ENCODE measurements at places on chromosomes 16 and 17.

DNA sequence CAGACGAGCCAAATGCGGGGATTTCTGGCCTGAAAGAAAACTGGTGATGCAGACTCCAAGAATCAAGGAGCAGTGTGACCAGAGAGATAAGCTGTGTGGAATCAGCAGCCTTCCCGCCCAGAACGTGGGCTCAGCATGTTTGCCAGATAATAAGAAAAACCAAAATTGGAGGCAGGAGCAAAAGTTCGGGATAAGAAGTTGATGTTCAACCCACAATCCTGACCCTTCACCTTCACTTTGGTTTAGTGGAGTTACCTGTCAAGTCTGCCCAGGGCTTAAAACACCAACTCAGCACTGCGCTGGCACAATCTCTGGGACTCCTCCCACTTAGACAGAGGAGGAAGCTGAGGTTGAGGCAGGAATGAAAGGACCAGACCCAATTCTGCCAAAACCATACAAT, 3.1 kb downstream of the SLC43A2 start:
- DNase-seq: no peak

DNA sequence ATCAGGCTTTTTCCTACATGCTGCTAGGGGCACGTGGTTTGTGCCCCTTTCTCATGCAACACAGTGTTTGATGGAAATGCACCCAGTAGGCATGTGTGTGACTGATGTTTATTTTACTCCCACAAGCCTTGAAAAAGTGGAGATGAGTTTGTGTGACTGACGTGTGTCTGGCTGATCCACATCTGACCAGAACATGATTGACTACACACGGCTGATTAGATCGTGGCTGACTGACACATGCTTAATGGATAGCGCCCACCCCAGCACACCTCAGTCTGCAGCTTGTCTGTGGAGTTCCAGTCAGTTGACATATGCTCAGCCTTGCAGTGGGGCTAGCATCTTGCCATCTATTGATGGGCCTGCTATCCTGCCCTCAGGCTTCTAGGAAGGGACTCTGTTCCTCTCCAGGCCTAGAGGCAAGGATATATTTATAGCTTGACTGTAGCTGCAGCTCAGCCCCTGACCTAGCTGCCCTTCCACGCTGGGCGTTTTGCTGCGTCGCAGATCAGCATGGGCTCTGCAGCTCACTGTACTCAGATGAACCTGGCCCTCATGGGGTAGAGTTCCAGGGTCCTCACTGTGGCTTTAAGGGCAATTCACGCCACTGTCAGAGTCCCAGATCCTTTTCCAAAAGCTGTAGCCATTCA, 112.3 kb downstream of the HS3ST2 start:
- DNase-seq: no peak

DNA sequence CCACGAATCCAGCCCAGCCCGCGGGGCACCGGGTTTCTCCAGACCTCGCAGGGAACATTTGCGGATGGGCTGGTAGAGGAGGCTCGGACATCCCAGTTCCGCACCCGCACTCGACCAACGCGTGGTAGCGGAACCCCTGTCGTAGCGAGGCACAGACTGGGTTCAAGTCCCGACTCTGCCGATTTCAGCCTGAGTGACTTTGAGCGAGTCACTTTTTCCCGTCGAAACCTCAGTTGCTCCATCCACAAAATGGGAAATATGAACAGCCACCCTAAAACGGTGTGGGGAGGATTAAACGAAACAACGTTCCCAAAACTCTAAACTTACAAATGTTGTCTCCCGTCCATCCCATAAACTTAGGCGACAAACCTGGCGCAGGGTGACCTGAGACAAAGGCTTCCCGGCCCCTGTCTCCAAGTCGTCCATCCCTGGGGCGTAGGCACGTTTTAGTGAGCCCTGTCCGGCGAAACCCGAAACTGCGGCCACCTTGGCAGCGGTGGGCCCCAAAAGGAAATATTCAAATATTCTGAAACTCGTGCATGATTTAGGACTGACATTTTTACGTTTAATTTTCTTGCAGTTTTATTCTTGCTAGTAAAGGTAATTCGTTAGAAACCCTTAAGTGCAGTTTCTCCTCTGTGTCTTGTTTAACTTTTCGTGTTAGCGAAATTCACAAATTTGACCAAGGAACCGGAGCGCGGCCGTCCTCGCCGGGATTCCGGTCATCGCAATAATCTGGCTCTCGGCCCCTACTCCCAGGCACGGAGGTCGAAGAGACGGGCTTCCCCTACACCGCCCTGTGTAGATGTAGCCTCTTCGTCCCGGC, 1.9 kb upstream of the MLLT6 start:
- DNase-seq: no peak

DNA sequence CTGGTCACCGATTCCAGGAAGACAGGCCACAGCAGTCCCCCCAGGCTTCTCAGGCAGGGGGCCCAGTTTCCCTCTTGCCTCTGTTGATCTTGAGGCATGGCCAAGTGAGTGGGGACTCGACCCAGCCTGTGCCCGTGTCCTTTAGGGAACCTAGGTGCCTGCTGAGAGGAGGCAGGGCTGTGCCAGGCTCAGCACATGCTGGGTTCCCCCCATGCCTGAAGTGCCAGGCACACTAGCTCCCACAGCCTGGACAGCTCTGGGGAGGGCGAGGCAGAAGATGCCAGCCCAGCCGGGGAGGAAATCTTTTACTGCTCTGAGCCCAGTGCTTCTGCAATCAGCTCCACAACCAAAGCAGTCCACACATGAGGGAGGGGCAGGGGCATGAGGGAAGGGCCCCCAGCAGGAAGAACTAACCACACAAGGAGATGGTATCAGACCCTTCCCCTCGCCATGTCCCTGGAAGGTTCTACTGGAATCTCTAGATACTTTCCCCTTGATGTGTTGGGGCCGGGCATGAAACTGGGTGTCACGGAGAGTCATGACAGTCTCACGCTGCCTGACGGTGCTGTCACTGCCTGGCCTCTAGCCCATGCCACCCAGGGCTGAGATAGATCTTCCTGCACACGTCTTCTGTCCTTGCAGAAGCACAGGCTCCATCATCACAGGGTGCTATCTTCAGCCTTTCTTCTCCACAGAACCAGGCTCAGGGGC, 25.5 kb downstream of the MYO18A start:
- no peak for DNase-seq

- DNase-seq: no peak
These were observed 405.1 kb downstream of the SNX29 start for GRCh38 chr16:12381662-12382061.

- DNase-seq: no peak
These were observed 656 bp upstream of the FUS start for GRCh38 chr16:31179219-31179746.

GRCh38 chr17:78558181-78558850, 18.9 kb downstream of the DNAH17 start:
- DNase-seq: no peak

DNA sequence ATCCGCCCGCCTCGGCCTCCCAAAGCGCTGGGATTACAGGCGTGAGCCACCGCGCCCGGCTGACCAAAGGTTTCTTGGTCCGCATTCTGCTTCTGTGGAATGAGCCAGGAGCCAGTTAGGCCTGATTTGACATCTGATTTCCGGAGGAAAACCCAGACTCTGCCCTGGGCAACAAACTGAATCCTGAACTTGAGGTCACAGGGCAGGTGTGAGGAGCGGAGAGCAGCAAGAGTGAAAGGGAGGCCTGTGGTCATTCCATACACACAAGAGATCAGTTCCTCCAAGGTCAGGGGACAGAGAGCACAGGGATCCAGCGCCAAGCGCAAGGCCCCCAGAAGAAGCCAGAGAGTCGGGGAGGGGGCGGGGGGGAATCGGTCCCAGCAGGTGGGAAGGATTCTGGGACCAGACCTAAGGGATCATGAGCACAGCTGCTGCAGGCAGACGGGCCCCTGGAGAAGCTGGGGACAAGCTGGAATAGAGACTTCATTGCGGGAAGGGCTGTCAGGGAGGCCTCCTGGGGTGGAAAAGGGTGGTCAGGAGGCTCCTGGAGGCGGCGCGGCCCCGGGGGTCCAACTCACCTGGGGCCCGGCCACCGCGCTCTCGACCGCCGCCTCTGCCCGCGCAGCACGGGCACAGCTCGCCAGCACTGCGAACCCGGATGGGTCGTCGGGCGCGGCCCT, 436 bp downstream of the SHPK start:
- no peak for DNase-seq

DNA sequence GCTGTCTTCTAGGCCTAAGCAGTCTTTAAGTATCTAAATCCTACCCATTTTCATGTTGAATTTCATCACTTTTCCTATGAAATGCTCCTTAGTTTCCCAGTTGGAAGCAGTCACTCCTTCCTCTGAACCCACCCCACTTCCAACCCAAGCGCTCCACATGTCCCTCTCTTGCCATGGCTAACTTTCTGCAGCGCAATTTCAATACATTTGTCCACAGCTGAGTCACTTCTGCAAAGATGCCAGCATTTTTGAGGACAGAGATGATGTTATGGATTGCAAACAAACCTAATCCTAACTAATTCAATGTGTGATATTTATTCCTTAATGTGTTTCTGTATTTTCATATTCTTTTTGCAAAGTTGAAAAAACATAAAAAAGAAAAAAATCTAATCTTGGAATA, 71.7 kb downstream of the HLF start:
- DNase-seq: no peak

DNA sequence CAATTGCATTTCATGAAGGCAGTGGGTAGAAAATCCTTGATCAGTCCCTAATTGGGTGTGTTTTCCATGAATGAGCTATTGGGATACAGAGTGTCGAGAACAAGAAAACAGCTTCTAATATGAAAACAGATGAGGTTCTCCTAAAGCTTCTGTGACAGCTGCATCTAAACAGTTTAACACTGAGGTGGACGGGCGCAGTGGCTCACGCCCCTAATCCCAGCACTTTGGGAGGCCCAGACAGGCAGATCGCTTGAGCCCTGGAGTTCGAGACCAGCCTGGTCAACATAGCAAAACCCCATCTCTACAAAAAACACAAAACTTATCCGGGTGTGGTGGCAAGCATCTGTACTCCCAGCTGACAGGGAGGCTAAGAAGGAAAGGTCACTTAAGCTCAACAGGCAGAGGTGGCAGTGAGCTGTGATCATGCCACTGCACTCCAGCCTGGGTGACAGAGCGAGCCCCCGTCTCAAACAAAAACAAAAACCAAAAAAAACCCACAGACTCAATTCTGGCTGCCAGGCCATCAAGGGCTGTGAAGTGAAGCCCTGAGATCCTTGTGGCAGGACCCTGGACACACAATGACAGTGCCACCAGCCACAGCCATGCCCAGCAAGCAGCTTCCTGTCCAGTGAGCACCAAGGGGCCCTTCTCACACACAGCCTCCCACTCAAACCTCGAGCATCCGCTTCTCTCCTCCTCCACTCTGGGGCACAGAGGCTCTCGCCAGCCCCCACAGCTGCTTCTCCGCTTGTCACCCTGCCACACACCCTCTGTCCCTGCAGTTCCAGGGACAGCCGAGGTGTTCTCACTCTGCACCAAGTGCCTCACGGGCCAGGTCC, 44.0 kb downstream of the ANKRD11 start:
- peak; percentile 26 for DNase-seq

- DNase-seq: no peak
These were observed 5.3 kb upstream of the FOXN1 start for GRCh38 chr17:28500712-28501379.

GRCh38 chr17:69588827-69589239, 174.3 kb downstream of the MAP2K6 start:
- DNase-seq: no peak

DNA sequence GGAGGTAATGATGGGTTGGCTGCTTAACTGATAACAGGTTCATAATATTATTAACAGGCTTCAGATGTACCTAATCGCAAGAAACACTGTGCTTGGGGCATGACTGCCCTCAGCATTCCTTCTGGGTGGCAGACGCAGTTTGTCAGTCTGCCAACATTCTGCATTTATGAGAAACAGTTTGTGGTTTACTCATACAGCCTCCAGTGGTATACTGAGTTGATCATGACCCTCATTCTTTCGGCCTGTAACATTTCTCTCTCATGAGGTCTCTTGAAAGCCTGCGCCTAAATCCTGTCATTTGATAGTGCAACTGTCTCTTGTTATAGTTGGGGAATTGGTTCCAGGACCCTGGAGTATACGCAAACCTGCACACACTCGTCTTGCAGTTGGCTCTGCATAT, 4.9 kb upstream of the RUSF1 start:
- DNase-seq: no peak

GRCh38 chr16:47143677-47144558, at the start of gene NETO2:
NETO2 (minus strand) TSS chr16:47143945; CDS start chr16:47143612, 333 bp downstream.
- peak; percentile 30 for DNase-seq

GRCh38 chr17:4565209-4566141, 5.1 kb upstream of the GGT6 start:
- no peak for DNase-seq

DNA sequence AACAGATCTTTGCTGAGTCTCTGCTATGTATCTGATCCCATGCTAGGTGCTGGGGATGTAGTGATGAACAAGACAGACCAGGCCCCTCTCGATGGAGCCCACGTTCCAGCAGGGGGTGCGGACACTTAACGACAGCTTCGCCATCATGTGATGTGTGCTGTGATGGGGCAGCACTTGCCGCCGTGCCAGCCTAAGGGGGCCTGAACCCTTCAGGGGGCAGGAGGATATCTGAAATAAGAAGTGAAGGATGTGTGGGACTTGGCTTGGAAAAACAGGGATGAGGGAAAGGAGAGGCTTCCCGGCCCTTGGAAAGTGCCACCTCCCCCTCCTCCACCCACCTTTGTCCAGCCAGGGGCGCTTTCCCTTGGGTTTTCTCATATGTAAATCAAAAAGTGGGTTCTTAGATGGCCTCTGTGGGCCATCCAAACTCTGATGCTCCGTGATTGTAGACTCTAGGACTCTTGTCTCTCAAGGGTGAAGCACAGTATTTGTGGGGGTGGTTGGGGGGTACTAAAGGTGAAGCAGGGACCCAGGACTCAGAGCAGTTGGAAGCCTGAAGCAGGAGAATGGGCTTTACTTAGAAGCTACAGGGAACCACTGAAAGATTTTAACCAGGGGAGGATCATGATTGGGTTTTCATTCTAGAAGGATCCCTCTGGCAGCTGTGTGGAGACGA, 4.0 kb upstream of the DLX3 start:
- no peak for DNase-seq

GRCh38 chr17:45836047-45837044, 8.3 kb upstream of the SPPL2C start:
- no peak for DNase-seq

Measured in stimulated activated CD8-positive, alpha-beta memory T cell treated with anti-CD3 and anti-CD28 coated beads, Interleukin-2, amount 100 ng/mL, for 48 hours (primary cell).